ENCODE measurements at places on chromosomes 3 and 15. TPM values are rescaled to one million over a fixed set of nuclear protein-coding genes. Genes with fewer than 3 reads are reported as not detected.
A peak's percentile ranks its signal among the peaks of the same experiment; 100 is the strongest.

Gene EPHA6
- 1.4 TPM for total RNA-seq

Gene ADAMTSL3
- 3.9 TPM for total RNA-seq

Gene AMT
- total RNA-seq: 2.7 TPM

Gene CELSR3
- 0.88 TPM for total RNA-seq

Gene ZNF620
- 4.1 TPM for total RNA-seq

Gene CHL1
- total RNA-seq: 34.8 TPM

Gene ZBTB11
- 38.2 TPM for total RNA-seq

Gene AHSG
- total RNA-seq: not detected

- H3K4me1 ChIP-seq: peaks cover 13% of the 10 kb centered on the region
- H3K27me3 ChIP-seq: no peaks in the 10 kb centered on the region
- no peaks in the 10 kb centered on the region for H3K36me3 ChIP-seq
- no peak overlapping the region for H3K27ac ChIP-seq
- no peak for DNase-seq
Measured at GRCh38 chr3:129796146-129796545, 97.4 kb downstream of the TMCC1 start.

- no peak overlapping the region for H3K27ac ChIP-seq
- no peak for DNase-seq
- no peaks in the 10 kb centered on the region for H3K36me3 ChIP-seq
- no peaks in the 10 kb centered on the region for H3K27me3 ChIP-seq
- H3K4me1 ChIP-seq: no peaks in the 10 kb centered on the region
- H3K4me3 ChIP-seq: no peak overlapping the region
Measured at GRCh38 chr3:30135190-30135589, 471.2 kb upstream of the TGFBR2 start.

DNA sequence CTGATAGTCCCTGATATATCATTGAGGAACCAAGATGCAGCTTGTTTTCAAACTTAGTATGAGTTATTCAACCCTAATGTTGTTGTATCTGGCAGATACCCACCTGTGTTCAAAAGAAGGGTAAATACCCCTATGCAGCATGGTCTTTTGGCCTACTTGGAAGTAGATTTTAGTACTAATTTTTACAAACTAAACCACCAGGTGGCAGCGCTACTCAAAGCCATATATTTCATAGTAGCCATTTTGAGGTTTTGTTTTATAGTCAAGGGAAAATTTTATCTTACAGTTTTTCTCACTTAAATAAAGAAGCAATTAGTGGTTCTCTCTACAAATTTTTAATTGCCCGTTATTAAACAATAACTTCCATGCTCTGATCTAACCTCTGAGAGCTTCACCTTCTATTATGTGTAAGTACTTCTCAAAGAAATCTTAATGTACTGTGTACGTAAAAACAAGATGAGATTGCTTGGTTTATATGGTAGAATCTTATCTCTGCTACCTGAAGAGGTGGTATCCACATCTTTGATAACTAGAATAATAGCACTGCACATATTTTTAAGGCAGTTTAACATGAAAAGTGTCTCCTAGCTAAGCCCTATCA is 31.5 kb upstream of the MLF1 start:
- H3K27me3 ChIP-seq: no peaks in the 10 kb centered on the region
- no peak overlapping the region for H3K27ac ChIP-seq
- no peak for DNase-seq
- no peaks in the 10 kb centered on the region for H3K4me1 ChIP-seq
- H3K4me3 ChIP-seq: no peak overlapping the region

- no peak overlapping the region for H3K4me3 ChIP-seq
- DNase-seq: no peak
- no peaks in the 10 kb centered on the region for H3K4me1 ChIP-seq
- no peaks in the 10 kb centered on the region for H3K27me3 ChIP-seq
Measured at GRCh38 chr3:46359733-46360493, 6.0 kb downstream of the CCR2 start.

DNA sequence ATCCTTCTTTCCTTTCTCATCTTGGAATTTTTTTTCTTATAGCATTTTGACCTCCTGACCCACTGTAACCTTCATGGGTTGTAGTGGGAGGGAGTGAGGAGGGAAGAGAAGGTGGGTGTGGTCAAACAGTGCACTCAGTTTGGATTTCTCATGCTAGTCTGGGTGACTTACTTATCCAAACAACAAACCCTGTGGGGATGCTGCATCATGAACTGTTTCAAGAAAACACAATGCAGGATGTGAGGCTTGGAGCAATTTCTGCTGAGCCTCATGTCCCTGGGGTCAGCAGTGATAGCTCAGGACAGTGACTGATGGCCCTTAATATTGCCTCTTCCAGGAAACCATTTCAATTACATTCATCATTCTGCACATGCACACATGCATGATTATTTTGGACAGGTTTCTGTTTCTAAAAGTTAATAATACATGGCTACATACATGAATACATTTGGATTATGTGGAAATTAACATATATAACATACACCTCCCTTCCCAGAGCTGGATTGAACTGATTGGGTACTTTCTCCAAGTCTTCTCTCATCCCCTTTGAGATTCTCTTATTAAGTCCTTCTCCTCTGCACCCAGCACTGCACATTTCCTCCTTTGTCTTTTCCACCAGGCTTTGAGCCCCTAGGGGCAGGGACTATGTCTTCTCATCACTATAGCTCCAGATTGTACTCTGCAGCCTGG is 61.2 kb downstream of the ADAMTSL3 start:
- no peaks in the 10 kb centered on the region for H3K36me3 ChIP-seq
- no peak overlapping the region for H3K4me3 ChIP-seq

- H3K27ac ChIP-seq: no peak overlapping the region
- no peak overlapping the region for H3K4me3 ChIP-seq
- no peaks in the 10 kb centered on the region for H3K27me3 ChIP-seq
- no peaks in the 10 kb centered on the region for H3K4me1 ChIP-seq
- no peaks in the 10 kb centered on the region for H3K36me3 ChIP-seq
Measured at GRCh38 chr3:143182866-143183664, 63.5 kb downstream of the CHST2 start.

DNA sequence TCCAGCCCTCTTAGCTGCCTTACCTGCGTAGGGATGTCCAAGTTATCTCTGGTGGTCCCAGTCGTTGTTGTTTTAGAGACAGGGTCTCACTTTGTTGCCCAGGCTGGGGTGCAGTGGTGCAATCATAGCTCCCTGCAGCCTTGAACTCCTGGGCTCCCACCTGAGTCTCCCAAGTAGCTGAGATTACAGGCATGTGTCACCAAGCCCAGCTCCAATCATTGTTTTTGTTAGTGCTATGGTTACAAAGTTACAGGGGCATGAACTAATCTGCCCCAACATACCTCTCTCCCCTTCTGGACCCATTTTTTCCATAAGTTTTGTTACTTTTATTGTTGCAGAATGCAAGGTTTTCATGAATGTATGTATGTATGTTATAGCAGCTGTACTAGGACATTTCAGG is 54.7 kb downstream of the CTDSPL2 start:
- no peaks in the 10 kb centered on the region for H3K4me1 ChIP-seq
- no peak for DNase-seq
- no peaks in the 10 kb centered on the region for H3K27me3 ChIP-seq
- H3K36me3 ChIP-seq: no peaks in the 10 kb centered on the region
- no peak overlapping the region for H3K4me3 ChIP-seq

DNA sequence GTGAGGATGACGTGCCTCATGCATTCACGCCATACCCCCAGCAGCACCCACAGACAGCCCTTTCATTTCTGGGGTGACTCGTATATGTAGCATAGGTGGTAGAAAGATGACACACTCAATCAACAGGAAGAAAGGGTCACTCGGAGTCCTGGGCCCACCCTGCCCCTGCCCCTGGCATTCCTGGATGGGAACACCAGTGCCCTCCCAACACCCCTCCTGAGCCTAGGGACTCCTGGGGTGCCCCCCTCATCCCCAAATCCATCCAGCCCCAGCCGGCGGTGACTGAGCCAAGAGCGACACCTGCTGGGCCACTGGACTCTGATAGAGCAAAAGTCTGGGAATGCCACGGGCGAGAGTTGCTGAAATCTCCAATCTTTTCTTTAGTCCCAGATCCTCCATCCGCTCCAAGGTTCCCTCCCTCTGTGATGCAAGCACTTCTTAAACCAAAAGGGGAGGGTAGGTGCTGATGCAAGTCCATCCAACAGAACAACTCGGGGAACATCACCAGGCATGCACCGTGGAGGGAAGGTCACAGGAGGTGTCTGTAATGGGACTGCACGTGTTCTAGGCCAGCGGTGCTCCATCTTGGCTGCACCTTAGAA is 31.1 kb downstream of the ACAN start:
- no peak for DNase-seq
- H3K27ac ChIP-seq: no peak overlapping the region
- no peaks in the 10 kb centered on the region for H3K27me3 ChIP-seq
- H3K4me1 ChIP-seq: no peaks in the 10 kb centered on the region
- no peak overlapping the region for H3K4me3 ChIP-seq
- no peaks in the 10 kb centered on the region for H3K36me3 ChIP-seq

- no peaks in the 10 kb centered on the region for H3K27me3 ChIP-seq
- H3K4me1 ChIP-seq: no peaks in the 10 kb centered on the region
- H3K4me3 ChIP-seq: no peak overlapping the region
- H3K27ac ChIP-seq: no peak overlapping the region
- no peaks in the 10 kb centered on the region for H3K36me3 ChIP-seq
- DNase-seq: no peak
Measured at GRCh38 chr15:100464256-100464655, 64.5 kb downstream of the CERS3 start.

GRCh38 chr3:67401921-67402320 is 252.5 kb downstream of the SUCLG2 start:
- no peaks in the 10 kb centered on the region for H3K36me3 ChIP-seq
- no peak overlapping the region for H3K27ac ChIP-seq
- no peaks in the 10 kb centered on the region for H3K27me3 ChIP-seq
- no peak for DNase-seq

GRCh38 chr3:195774917-195775316 is 36.8 kb downstream of the MUC4 start:
- H3K4me1 ChIP-seq: no peaks in the 10 kb centered on the region
- no peak overlapping the region for H3K4me3 ChIP-seq
- no peaks in the 10 kb centered on the region for H3K27me3 ChIP-seq
- no peaks in the 10 kb centered on the region for H3K36me3 ChIP-seq
- H3K27ac ChIP-seq: no peak overlapping the region

DNA sequence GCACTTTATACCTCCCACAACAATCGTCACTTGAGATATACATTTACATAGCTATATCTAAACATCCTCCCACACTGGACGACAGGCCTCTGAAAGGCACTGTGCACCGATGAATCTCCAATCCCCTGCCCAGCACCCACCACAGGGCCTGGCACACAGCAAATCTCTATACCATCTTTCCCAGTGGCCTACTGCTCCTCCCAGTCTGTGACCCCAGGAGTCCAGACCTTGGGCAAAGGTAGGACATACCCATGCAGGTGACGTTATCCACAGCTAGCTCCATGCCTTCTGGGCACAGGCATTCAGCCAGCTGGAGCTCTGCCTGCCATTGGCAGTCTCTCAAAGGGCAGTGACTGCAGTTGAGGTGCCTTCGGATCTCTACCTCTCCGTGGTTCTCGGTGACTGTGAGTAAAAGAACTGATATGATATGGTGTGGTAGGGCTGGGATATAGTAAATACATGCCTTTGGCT is 5.8 kb downstream of the LTK start:
- H3K4me1 ChIP-seq: peaks cover 8% of the 10 kb centered on the region
- H3K27ac ChIP-seq: no peak overlapping the region
- peak; percentile 90 for DNase-seq
- H3K36me3 ChIP-seq: no peaks in the 10 kb centered on the region
- no peak overlapping the region for H3K4me3 ChIP-seq
- peaks cover 9% of the 10 kb centered on the region for H3K27me3 ChIP-seq

GRCh38 chr3:193407688-193408087 is 29.1 kb upstream of the ATP13A5 start:
- DNase-seq: no peak
- H3K27me3 ChIP-seq: no peaks in the 10 kb centered on the region
- no peaks in the 10 kb centered on the region for H3K36me3 ChIP-seq
- no peak overlapping the region for H3K27ac ChIP-seq

DNA sequence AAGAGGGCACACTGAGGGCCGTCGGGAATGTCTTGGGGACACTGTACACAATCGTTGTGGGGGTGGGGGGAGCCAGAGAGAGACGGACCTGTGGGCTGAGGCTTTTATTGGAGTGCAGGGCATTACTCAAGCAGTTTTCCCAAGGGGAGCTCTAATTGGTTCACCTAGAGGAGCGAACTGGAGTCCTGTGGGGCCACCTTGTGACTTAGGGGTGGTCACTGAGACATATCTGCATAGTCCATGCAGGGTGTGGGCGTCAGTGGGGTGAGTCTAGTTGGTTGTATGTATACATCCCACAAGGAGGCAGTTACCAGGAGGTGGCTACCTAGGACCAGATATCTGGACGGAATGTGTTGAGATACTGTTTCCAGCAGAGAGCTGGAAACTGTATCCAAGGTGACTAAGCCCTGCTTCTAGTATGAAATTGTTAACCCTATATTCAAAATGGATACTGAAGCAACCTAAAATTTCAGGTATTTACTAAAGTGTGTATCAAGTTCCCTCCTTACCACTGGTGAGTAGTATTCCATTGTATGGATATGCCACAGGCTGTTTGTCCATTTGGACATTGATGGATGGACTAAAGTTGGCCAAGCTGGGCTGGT is 2.6 kb upstream of the PIGZ start:
- no peak overlapping the region for H3K4me3 ChIP-seq
- H3K27ac ChIP-seq: no peak overlapping the region
- no peaks in the 10 kb centered on the region for H3K36me3 ChIP-seq
- H3K27me3 ChIP-seq: no peaks in the 10 kb centered on the region
- H3K4me1 ChIP-seq: no peaks in the 10 kb centered on the region

DNA sequence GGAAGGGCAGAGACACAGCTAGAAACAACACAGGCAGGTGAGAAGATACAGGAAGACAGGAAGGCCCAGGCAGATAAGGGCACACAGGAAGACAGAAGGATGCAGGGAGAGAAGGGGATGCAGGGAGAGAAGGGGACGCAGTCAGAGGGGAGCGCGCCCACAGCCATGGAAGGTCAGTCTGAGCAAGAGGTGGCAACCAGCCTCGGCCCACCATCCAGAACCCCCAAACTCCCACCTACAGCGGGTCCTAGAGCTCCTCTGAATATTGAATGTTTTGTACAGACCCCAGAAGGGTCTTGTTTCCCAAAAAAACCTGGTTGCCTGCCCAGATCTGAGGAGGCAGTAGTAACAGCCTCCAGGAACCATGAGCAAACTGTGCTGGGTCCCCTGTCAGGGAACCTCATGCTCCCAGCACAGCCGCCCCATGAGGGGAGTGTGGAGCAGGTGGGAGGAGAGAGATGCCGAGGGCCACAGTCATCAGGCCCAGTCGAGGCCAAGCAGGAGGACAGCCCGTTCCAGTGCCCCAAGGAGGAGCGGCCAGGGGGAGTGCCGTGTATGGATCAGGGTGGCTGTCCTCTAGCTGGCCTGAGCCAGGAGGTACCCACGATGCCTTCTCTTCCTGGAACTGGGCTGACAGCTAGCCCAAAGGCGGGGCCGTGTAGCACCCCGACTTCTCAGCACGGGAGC is 27.6 kb upstream of the SLC28A1 start:
- H3K27ac ChIP-seq: no peak overlapping the region
- no peaks in the 10 kb centered on the region for H3K36me3 ChIP-seq
- no peak for DNase-seq
- no peak overlapping the region for H3K4me3 ChIP-seq
- no peaks in the 10 kb centered on the region for H3K27me3 ChIP-seq

- no peaks in the 10 kb centered on the region for H3K4me1 ChIP-seq
- peak overlapping the region; percentile 86 for H3K27ac ChIP-seq
- no peaks in the 10 kb centered on the region for H3K36me3 ChIP-seq
- H3K4me3 ChIP-seq: no peak overlapping the region
- no peak for DNase-seq
- H3K27me3 ChIP-seq: no peaks in the 10 kb centered on the region
Measured at GRCh38 chr15:99703603-99704443, 29.4 kb downstream of the LYSMD4 start.
